Inflammatory macrophage treated with lipopolysaccharide for 4 hours (primary cell): ENCODE measurements at places on chromosomes 1 and 21.

GRCh38 chr1:7253118-7253480 is 467.8 kb downstream of the CAMTA1 start:
- no peak for DNase-seq

DNA sequence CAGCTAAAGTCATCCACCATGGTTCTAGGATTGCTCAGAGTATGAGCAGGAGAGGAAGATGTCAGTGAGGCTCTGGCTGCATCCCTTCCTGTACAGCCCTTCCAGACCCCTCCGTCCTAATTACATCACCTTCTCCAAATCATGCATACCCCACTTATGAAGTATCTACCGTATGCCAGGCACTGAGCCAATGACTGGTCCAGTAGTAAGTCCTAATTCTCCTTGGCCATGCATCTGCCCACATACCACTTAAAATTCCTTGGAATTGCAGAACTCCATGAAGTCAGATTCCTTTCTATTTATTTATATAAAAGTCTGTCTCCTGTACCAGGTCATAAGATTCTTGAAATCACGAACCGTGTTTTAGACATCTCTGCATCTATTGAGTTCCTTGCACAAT is 106.1 kb downstream of the SEC16B start:
- DNase-seq, result no peak

GRCh38 chr1:32651461-32652073 is 559 bp downstream of the RBBP4 start:
- peak; percentile 69 for DNase-seq

DNA sequence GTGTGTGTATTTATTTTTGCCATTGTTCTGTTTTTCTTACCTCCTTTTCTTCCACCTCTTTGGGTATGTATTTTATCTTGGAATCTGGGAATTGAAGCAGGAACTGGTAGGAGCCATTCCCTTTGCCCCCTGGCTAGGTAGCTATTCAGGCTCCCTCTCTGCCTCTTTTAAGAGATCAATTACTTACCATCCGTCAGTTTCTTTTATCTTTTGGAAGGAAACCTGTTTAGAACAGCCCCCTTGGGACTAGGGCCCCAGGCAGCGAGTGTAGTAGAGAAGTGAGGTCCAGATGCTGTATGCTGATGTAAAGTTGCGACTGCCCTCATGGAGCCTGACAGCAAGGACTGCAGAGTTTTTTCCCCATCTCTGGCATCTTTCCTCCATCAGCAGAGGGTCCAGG is 41.6 kb downstream of the KIRREL1 start:
- DNase-seq, result no peak

- DNase-seq, result no peak
These were observed 153.3 kb upstream of the FOXD3 start for GRCh38 chr1:63169057-63169456.

DNA sequence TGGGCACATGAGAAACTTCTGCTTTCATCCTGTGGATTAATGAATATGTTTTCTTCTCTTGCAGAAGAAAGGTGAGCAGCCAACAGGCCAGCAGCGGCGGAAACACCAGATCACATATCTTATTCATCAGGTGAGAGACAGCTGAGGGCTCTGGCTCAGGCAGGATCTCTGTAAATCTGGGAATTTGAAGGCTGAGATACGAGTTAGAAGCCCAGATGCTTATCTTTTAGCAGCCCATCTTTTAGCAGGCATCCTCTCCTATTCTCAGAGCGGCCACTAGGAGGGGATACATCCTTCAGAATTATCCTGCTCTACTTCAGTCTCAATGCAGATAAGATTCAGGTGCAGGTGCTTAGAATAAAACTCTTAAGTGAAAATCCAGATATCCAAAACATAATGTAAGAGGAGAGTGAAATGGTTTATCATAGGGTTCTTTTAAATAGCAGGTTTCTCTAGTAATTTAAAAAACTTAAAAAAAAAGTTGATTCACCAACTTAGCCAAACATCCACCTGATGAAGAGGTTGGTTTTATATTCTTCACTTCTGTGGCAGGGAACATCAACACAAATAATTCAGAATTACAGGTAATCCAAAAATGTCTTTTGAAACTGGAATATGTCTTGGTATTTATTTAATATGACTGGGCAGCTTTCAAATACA is 19.3 kb downstream of the SH2D2A start:
- peak; percentile 45 for DNase-seq

GRCh38 chr1:151514366-151514765 is 3.2 kb downstream of the CGN start:
- DNase-seq, result no peak

DNA sequence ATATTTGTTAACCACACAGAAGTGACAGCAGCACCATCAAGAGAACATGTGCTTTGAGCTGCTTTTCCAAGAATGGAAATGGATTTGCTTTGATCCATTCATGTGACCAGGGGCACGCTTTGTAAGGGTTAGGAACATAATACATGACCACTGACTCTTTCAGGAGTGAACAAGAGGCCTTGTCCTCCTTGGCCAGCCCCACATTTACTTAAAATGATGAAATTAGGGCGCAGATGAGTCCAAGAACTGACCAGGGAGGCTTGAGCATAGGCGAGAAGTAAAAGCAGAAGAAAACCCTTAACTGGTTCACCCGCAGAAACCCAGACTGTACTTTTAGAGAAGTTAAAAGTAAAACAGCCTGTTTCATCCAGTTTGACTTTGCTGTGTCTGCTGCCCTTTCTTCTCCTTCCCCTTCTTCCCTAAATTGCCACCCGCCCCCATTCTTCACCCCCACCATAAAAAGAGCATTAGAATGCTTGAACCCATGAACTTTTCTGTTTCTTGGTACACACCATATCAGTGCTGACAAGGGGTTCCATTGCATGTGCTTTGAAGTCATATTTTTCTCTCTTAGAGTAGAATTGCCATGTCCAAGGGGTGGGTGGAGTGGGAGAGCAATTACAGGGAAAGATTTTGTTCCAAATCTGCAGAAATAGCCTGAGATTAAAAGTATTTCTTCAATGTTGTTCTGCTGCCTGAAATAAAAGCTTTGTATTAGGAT is 2.6 kb upstream of the GLUL start:
- DNase-seq, result peak; percentile 88

- no peak for DNase-seq
These were observed 8.5 kb downstream of the TGFB2 start for GRCh38 chr1:218353656-218354055.

DNA sequence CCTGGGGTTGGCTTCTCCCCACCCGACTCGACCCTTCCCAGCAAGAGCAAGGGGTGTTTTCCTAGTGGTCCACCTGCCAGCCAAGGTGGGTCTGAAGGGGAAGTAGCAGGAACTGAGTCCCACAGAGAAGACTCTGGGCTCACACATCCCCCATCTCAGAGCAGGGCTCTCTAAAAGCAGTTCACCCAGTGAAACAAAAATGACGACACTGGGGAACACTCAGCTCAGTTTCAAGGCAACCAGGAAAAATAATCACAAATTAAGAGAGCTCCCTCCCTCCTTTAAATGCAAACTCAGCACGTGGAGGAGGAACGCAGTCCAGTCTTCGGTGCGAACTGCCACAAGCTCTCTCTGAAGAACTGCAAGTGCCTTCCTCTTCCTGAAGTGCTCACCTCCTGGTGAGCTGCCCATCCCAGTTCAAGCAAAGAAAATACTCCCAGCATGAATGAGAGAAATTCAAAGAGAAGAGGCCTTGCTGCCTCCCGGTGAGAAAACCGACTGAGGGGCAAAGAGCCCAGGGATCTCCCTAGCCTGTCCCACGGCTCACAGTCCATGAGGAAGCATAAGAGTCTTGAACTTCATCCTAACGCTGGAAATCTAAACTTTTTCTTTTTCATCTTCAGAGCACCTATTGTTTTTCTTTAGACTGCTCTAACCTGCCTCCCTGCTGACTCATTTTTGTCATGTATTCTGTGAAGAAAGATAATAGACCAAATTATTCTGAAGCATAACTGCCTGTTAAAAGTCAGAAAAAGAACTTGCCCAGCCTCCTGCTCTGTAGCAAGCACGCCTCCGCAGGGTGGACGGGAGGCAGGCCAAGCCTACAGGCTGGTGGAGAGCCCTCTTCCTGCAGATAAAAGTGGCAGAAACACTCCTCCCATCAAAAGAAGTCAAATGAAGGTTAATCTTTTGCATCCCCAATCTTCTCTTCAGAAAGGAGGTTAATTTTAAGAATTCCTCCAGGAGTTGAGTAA is 281.4 kb downstream of the HHIPL2 start:
- DNase-seq, result no peak

DNA sequence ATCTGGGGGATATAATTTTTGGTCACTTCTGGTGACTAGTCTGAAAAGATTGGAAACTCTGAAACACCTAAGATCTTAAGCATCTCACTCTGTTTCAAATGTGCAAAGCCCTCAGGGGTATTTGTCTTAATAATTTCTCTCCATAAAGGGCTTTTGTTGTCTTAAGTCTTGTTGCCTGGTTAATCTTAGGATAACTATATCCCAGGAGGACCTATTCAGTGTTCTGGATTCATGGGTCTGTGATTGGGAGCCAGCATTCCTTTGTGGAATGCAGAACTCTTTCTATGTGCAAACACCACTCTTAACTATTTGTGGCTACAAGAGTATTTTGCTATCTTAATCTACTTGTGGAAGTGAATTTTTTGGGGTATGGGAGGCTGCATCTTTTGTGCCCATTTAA is 1573.0 kb upstream of the PRMT6 start:
- DNase-seq, result no peak

- DNase-seq, result no peak
These were observed 90.5 kb downstream of the GDAP2 start for GRCh38 chr1:117838911-117839310.

DNA sequence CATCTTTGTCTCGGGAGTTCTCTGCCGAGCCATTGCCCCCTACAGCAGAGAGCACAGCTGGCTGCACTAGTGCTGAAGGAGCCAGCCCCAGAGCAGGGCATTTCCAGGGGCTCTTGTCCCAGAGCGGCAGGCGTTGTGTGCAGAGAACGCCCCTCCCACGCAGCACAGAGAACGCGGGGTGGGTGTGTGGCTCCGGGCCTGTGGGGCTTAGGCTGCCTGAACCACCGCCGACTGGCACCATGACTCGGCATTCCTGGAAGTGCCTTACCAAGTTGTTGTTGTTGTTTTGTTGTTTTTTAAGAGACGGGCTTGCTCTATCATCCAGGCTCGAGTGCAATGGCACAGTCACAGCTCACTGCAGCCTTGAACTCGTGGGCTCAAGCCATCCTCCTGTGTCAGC is 15.8 kb upstream of the DIP2A start:
- no peak for DNase-seq

- DNase-seq, result no peak
These were observed 213.7 kb downstream of the PBX1 start for GRCh38 chr1:164772635-164773034.

DNA sequence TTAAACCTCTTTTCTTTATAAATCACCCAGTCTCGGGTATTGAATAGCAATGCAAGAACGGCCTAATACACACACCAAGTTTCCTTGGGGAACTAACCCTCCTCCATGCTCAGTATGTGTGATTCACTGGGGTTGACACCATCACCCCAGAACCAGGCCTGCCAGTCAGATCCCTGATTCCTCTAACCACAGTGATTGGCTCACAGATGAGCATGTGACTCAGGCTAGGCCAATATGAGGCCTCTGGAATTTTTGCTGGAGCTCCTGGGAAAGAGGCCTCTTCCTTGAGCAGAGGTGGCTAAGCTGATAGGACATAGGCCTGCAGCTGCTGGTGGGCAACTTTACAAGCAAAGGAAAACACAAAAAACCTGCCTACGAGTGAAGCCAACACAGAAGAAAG is 74.7 kb upstream of the ZBTB40 start:
- DNase-seq, result no peak

DNA sequence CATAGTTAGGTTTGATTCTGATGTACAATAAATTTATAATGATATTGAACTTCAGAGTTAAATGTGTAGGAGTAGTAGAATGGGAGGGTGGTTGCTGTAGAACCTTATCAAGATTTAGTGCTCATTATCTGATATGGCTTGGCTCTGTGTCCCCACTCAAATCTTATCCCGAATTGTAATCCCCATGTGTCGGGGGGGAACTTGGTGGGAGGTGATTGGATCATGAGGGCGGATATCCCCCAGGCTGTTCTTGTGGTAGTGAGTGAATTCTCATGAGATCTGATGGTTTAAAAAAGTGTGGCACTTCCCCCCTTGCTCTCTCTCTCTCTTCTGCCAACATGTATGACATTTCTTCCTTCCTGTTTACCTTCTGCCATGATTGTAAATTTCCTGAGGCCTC is 265.5 kb downstream of the GRIK1 start:
- DNase-seq, result no peak

- no peak for DNase-seq
These were observed 23.5 kb upstream of the LRRC47 start for GRCh38 chr1:3819771-3820200.

GRCh38 chr1:161884475-161884874 is 118.4 kb downstream of the ATF6 start:
- no peak for DNase-seq

- DNase-seq, result peak; percentile 74
These were observed 16.9 kb downstream of the RPTN start for GRCh38 chr1:152141971-152142584.

DNA sequence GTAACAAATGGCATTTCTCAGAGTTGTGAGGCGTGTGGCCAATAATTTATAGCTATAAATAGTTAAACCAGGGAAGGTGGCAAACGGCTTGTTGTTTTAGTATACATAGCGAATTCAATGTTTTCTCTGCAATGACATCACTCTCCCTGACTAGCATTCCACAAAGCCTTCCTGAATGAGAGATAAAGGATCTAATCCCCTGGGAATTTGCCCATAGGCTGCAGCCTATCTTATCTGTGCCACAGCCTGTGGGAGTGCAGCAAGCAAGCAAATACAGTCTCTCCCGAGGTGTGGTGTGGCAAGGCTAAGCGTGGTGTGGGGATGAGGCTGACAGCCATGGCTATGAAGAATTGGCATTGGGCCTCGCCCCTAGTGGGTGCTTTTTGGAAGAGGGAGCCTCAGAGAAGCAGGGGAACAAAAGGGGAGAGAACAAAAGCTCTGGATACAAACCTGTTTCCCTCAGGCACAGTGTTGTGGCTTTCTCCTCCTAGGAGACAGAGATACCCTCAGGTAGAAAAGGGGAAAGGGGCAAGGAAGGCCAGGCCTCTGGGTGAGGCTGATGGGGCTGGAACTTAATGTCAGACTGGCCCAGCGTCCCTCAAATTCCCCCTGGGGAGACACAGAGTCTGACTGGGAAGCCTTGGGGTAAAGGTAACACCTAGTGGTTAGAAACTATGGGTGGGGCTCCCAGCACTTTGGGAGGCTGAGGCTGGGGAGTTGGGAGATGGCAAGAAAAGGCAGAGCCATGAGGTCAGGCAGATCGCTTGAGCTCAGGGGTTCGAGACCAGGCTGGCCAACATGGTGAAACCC is 8.9 kb downstream of the TAGLN2 start:
- DNase-seq, result no peak

- no peak for DNase-seq
These were observed 22.8 kb upstream of the RGS1 start for GRCh38 chr1:192552760-192553191.
